ENCODE measurements at places on chromosomes 12 and 14.

DNA sequence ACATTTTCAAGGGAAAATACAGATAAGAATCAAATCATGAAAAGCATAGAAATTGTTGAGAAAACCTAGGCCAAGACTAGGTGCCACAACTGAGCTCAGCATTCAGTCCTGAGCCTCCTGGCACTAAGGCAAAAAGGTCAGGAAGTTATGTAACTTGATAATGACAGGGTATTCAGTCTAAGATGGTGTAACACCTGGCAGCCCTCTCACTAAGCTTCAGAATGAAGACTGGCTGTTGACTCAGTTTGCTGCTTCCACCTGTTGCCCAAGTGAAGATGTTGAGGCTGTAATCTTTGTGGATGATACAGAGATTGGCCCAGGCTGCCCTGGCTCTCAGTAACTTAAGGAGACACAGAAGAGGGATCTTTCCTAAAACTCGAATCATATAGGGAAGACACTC, 19.6 kb downstream of the PROX2 start:
- no peak for DNase-seq

- no peak for DNase-seq
Measured at GRCh38 chr12:115726691-115727090, 550.8 kb downstream of the MED13L start.

- peak; percentile 60 for DNase-seq
Measured at GRCh38 chr12:104334581-104334980, 31.0 kb downstream of the EID3 start.

GRCh38 chr14:84217066-84217465, 1312.9 kb upstream of the FLRT2 start:
- DNase-seq, result no peak

- DNase-seq, result no peak
Measured at GRCh38 chr12:56954958-56955355, 2.5 kb downstream of the RDH16 start.

GRCh38 chr14:55212634-55213033, 21.2 kb upstream of the DLGAP5 start:
- DNase-seq, result no peak

- DNase-seq, result no peak
Measured at GRCh38 chr12:11980115-11980514, 90.6 kb upstream of the BCL2L14 start.

DNA sequence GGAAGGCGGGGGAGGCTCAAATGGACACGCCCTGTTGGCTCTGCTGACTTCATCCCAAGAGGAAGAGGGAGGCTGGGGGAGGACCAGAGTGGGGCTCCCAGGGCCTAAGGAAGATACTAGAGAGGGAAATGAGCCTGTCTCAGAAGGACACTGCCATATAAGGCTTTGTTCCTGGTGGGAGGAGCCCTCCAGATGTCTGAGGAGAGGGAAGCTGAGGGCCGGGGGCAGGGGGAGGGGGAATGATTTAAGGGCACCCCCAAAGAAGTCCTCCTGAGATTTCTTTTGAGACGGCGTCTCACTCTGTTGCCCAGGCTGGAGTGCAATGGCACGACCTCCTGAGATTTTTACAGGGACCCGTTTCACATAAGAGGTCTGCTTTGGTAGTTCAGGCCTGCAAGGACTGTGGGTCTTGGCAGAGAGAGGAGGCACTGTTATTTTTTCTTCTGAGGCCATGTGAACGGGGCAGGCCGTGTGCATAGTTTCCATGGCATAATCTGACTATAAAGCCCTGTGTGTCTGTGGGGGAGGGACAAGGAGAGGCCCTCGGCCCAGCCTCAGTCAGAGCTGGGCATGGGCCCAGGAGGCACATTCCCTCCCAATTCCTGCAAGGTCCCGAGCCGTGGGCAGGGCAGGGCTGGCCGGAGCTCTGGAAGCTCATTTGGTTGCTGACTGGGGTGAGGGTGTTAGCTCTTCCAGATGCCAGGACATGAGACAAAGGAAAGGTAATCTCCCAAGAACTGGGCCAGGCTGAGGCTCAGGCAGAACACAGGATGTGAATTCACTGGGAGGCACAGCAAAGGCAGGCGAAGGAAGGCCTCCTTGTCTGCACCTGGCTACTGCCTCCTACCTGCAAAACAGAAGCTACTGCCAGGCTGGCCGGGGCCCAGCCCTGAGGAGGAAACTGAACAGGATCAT, 22.2 kb upstream of the PLEKHG3 start:
- DNase-seq, result peak; percentile 85

DNA sequence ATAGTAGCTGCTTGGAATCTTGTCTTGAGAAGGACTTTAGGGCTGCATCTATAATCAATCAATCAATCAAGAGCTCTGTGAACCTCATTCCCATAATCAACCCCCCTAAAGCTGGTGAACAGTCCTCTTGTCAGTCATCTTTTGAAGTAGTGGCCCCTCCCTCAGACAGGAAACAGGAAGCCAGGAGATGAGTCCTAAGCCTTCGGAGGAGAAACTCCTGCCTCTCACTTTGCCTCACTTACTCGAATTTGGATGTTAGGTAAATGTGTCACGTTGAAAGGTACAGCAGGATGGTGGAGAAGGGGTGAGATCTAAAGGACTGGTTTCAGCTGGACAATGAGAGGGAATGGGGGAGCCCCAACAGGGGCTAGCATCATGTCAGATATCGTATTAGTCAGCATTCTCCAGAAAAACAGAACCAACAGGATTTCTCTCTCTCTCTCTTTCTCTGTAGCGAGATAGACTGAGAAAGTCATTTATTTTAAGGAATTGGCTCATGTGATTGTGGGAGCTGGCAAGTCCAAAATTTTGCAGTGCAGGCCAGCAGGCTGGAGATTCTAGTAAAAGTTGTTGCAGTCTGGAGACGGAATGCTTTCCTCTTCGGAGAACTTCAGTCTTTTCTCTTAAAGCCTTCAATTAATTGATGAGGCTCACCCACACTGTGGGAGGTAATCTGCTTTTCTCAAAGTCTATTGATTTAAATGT, 144.4 kb upstream of the PWP1 start:
- no peak for DNase-seq

- DNase-seq, result no peak
Measured at GRCh38 chr12:64081008-64081404, 141.1 kb downstream of the KICS2 start.

GRCh38 chr14:104865631-104866441, 768 bp downstream of the CEP170B start:
- peak; percentile 86 for DNase-seq
